ENCODE measurements at places on chromosomes 7 and 10. TPM values are rescaled to one million over a fixed set of nuclear protein-coding genes. Genes with fewer than 3 reads are reported as not detected.

- DNase-seq, result no peak
These were observed 38.5 kb upstream of the LRRC17 start for GRCh38 chr7:102874166-102874829.

DNA sequence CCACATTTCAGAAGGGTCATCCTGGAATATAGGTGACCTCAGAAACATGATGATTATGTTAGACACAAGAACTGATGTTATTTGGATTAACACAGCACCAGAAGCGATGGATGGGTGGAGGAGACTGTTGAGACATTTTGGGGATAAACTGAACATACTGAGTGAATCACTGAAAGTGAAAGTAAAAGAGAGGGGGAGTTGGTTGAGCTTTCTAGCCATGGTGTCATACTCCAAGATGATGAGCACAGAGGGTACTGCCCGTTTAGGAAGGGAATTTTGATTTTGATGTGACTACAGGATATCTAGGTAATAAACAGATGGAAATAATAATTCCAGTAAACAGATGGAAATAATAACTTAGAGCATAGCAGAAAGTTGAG is 248.0 kb upstream of the NPY start:
- DNase-seq, result no peak

DNA sequence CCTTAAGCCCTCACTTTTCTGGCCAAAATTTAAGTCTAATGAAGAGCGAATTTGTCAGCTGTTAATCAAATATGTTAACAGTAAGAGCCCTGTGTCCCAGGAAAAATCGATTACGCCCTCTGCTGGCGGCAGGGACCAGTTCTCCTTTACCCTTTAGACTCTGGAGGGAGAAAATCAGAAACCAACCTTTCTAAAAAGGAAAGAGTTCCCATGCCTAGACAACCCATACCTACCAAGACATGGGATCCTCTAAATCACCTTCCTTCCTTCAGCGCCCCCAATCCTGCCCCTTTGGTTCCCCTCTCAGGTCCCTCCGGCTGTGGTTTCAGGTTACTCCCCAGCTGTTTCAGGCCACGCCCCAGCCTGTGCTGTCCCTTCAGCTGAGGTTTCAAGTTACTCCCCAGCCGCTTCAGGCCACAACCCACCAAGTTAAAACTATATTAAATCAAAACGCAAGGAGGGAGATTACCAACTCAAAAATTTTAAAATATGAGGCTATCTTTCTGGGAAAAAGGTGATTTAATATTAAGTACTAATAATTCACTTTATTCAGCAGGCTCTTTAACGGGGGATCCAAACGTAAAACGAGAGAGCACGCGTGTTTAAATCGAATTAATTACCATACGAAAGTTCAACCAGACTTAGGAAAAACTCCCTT is 1.4 kb upstream of the AKR1B15 start:
- peak; percentile 26 for DNase-seq

GRCh38 chr10:99799613-99800012 is 17.2 kb downstream of the ABCC2 start:
- no peak for DNase-seq

DNA sequence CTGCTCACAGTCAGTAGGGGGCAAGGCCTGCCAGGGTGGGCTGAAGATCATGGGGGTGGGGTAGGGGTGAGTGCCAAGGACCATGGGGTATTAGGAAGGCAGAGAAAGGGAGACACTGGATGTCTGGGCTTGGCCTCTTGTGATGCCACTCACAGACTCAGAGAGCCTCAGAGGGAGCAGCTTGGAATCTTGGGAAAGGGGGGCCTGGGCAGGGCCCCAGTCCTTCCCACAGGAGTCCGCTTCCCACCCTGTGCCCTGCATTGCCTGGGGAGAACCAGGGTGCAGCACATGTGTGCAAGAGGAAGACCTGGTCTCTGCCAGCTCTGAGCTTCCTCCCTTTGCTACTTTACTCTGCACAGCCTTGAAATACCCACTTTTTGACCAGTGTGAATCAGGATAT is 4.3 kb downstream of the ADCY1 start:
- no peak for DNase-seq

DNA sequence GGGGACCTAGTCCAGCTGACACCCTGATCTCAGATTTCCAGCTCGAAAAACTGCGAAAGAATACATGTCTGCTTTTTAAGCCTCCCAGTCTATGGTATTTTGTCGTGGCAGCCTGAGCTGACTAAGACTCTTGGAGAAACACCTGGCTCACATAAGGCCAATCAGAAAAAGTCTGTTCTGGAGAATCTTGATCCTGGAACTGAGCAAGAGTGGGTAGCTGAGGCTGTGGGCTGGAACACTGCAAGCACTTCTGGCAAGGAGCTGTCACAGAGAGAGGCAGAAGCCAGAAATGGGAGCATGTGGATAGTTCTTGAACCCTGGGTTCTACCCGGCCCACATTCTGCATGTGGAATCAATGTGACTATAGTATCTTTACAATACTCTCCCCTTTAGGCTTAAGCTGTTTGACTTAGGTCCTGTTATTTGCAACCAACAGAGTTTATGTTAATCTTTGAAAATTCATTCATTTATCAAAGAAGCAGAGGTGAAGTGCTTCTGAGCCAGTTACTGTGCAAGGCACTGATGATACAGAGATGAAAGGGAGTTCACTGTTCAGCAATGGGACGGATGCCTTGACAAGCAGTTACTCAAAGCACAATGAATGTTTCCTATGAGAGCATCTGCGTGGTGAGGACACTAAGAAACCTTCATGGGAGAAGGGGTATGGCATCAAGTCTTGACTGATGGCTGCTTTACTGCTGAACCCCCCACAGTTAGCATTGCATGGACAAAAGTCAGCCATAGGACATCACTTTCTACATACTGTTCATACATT is 4.4 kb upstream of the C10orf90 start:
- DNase-seq, result no peak

GRCh38 chr7:75892634-75893272 is 13.9 kb downstream of the RHBDD2 start:
- no peak for DNase-seq

DNA sequence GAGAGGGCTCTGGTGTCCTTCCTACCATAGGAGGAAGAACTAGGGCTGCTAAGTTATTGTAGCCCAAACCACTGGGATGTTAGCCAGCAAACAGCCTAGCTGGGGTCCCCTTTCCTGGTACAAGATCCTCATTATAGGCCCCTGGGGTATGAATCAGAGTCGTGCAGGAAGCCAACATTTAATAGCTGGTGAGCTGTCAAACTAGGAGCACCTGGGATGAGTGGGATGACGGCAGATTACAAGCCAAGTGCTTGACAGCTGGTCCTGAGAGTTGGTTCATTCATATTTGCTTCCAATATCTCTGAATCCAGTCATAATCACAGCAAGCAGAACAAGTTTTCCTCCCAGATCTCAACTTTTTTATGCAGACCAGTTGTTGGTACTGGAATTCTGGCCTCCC is 25.1 kb upstream of the DNAJB12 start:
- no peak for DNase-seq

The OR2A12 gene
- 0.09 TPM for polyA plus RNA-seq

Data from forelimb muscle (tissue), 1 donor.